Stimulated activated CD8-positive, alpha-beta memory T cell treated with anti-CD3 and anti-CD28 coated beads, Interleukin-4, amount 100 ng/mL, for 4 hours (primary cell): ENCODE measurements at places on chromosomes 3 and 15.

GRCh38 chr3:21041621-21042020, 709.4 kb downstream of the ZNF385D start:
- no peak for DNase-seq

DNA sequence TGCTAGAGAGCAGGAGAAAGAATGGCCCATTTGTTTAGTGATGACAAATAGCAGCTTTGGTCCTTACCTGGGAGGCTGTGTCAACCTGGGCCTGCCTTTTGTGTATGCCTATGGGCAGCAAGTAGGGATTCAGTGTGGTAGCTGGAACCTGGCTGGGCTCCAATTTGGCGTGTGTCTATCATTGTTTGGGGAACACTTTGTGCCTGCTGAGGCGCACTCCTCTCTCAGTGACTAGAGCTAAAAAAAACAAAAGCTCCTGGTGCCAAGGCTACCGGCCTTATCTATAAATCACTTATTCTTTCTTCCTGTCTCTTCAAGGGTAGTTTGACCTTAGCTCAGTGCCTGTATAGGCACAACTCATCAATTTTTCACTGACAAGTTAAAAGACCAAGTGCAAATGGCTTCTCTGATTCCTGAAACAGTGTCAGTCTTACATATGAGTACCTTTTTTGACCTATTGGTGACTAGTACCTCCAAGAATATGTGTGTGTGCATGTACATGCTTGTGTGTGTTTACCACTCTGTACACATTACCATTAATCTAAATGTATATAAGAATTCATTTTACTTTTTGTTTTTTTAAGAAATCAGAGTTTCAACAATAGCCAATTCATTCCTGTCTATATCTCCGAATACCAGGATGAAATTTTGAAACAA, 54.6 kb downstream of the GMNC start:
- DNase-seq: no peak

GRCh38 chr3:165749821-165750220, 87.4 kb downstream of the BCHE start:
- no peak for DNase-seq

GRCh38 chr3:139307072-139307491, 36.7 kb upstream of the MRPS22 start:
- no peak for DNase-seq

- no peak for DNase-seq
These were observed 40.7 kb upstream of the SCN5A start for GRCh38 chr3:38690185-38690584.

DNA sequence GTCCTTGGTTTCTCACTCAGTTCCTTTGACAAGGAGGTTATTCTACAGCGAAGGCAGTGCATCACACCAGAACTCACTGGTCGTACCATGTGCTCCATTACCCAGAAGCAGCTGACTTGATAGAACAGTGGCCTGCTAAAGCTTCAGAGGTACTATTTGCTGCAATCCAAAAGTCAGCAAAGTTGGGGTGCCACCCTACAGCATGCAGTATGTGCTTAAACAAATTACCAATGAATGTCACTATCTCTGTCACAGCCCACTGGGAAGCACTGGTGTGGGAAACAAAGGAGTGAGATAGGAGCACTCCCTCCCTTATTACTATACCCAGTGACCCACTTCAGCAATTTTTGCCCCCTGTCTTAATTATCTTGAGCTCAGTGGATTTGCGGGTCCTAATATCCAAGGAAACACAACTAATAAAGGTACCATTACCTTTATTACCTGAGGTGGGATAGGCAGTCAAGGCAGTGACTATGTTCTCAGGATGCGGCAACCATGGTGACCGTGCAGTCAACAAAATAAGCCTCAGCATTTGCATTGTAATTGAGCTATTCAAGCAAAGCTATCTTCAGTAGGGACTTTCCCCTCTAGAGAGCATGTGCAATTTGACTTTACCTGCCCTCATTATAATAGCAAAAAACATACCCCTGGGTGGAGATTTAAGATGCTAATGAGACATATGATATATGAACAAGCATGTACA, 199.4 kb downstream of the OCA2 start:
- no peak for DNase-seq

DNA sequence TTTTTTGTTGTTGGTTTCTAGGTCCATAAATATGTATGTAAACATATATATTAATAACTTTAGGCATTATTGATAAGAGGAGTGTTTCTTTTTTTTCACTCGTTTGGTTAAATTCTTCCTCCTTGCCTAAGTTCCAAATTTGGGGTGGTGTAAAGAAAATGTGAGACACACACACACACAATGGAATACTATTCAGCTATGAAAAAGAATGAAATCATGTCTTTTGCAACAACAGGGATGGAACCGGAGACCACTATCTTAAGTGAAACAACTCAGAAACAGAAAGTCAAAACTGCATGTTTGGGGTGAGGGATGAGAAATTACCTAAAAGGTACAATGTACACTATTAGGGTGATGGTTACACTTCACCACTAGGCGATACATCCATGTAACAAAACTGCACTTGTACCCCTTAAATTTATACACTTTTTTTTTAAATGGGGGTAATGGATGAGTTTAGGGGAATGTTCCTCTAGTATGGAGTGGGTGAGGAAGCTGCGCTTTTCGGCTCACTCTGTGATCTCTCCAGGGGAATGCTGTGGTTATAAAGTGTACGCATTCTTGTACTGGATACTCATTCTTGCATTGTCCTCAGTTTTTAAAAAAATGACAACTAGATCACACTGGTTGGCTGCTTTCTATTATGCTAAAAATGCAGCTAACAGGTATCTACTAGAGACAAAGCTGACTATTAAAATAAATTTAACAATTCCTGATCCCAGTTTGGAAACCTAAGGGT, 50.8 kb upstream of the PPARG start:
- DNase-seq: no peak

GRCh38 chr3:2908693-2909351, 201.4 kb downstream of the IL5RA start:
- no peak for DNase-seq

- no peak for DNase-seq
These were observed 47.7 kb downstream of the PXYLP1 start for GRCh38 chr3:141279077-141279967.

- DNase-seq: no peak
These were observed 100.6 kb downstream of the CHSY1 start for GRCh38 chr15:101151288-101151687.

DNA sequence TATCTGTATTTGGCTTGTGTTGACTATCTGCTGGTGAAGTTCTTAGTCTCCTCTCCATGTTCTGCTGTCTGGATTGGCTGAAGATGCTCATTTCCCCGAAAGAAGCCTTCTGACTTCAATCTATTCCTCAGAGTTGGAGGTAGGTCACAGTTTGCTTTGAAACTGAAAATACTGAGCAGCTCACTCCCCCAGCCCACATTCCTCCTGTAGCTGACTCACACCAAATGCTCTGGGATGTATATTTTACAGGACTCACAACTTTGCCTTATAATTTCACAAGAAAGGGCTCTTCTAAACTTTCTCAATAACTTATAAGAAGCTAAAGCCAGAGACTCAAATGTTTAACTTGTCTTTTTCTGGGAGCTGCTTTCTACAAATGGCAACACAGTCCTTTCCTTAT, 36.3 kb upstream of the SNX4 start:
- DNase-seq: no peak

DNA sequence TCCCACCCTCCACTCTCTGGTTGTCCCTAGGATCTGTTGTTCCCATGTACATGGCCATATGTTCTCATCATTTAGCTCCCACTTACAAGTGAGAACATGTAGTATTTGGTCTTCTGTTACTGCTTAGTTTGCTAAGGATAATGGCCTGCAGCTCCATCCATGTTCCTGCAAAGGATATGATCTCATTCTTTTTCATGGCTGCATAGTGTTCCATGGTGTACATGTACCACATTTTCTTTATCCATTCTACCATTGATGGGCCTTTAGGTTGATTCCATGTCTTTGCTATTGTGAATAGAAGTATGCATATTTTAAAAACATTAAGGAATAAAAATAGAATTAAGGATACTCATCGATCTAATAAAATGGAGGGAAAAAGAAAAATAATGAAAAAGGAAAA, 278.4 kb downstream of the MBNL1 start:
- DNase-seq: no peak

DNA sequence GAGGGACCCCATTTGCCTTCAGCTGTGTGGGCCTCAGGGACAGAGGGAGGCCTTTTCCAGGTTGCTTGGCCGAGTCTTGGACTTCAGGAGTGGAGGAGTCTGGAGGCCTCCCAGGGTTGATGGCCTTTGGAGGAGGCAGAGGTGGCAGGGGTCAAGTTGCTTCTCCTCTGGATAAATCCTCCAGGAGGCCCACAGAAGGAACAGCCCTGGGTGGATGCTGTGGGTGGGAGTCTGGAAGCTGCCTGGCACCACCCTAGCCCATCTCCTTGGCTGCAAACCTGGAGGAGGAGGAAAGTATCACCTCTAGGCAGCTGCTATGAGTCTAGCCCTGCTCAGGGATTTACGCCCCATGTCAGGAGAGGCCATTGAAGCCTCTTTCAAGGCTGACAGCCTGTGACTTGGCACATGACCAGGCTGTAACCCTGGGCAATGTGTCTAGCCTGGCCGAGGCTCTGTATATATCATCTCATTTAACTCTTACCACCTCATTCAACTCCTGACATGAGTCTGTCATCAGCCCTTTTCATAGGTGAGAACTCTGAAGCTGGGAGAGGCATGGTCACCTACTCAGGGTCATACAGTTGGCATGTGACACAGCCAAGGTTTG, 2.9 kb upstream of the PRKCD start:
- DNase-seq: no peak

GRCh38 chr15:65423150-65423975, 616 bp upstream of the IGDCC4 start:
- no peak for DNase-seq

DNA sequence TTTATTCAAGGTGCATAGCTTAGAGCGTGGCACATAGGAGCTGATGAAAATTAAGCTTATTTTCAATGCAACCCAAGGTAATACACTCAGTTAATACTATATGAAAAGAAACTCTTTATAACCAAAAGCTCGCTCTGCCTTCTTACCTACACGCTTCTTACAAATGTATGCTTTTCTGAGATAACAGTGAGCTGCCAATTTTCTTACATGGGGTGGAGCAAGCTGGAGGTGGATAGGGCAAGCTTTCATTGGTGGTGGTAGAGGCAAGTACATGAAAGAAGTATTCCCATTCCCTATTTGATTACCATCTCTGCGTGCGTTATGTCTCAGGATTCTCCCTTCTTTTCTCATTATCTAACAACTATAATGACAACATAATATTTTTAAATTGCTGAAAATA, 8.9 kb downstream of the DZIP3 start:
- no peak for DNase-seq

DNA sequence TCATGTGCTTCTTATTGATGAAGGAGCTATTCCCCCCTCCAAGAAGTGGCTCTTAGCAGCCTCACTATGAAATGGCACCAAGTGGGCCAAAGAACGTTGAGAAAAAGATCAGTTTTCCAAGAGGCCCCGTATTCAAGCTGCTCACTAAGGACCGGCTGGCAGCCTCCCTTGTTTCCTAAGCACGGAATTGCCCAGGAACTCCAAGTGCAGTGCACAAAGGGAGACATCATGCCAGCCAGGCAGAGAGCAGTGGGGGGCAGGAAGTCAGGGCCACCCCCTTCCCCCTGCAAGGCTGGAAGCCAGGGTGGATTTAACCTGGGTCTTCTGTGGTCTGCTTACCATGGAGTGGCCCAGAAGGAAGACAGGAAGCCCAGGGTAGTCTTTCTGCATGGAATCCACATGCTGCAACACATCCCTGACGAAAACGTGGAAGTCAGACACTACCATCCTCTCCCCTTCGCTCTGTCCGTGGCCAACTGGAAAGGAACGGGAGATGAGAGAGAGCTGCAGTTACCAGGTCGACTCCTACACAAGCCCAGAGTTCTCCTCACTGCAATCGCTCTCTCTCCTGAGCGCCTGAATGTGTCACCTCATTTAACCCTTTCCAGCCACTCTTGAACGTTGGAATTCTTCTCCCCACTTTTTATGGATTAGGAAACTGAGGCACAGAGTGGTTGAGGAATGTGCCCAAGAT, 49.5 kb downstream of the ABTB1 start:
- no peak for DNase-seq

DNA sequence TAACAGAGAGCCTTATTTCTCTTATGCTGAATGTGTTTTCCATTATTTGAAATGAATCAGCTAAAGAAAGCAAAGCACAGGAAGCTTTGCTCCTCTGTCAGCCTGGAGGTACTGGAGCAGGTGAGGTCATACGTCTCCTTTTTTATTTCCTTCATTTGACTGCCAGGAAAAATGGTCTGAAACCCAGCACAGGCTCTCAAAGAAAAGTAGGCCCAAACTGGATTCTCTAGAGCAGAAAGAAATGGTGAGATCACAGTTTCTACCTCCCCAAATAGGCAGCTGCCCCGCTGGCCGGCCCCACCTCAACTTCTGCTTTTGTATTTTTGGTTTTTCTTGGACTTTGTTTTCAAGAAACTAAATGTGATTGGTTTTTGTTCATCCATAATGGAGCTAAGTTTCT, 95.1 kb downstream of the RPL39L start:
- DNase-seq: no peak

GRCh38 chr3:31294430-31295149, 238.1 kb upstream of the STT3B start:
- DNase-seq: no peak

DNA sequence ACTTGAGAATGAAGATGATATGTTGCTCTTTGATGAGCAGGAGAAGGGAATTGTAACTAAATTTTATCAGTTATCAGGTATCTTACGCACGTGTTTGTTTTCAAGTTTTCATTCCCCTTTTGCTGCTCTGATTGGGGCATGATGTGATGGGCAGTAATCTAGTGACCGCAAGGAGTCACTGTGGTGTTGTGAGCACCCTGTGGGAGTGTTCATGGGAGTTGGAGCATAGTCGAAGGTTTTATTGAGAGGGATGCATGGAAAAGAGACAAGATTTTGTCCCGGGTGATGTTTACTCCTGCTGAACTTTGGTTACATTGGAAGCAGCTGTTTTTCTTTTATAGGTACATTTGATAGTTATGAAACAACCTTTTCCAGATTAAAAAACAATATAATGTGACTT, 2.1 kb downstream of the FAN1 start:
- no peak for DNase-seq

GRCh38 chr15:48966595-48967301, 3.0 kb upstream of the SHC4 start:
- DNase-seq: peak; percentile 18

DNA sequence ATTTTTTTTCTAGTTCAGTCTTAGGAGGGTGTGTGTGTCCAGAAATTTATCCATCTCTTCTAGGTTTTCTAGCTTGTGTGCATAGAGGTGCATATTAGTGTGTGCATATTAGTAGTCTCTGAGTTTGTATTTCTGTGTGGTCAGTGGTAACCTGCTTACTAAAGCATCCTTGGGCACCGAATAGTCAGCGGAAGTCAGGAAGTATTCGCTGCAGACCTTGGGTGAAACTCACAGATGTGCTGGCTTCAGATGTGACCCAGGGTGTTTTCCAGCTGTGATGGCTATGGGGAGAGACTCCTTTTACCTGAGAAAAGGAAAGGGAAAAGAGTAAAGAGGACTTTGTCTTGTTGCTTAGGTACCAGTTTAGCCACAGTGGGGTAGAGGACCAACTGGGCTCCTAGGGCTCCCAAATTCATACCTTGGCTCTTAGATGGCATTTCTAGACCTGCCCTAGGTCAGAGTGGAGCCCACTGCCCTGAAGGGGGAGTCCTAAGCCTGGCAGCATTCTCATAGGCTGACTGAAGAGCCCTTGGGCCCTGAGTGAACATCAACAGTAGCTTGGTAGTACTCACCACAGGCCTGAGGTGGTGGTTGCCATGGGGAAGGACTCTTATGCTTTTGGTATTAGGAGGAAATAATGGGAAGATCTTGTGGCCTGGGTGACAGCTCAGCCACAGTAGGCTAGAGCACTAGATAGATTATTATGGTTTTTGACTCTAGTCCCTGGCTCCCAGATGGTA, 286.0 kb upstream of the ZPLD1 start:
- DNase-seq: no peak

- no peak for DNase-seq
These were observed 63.2 kb downstream of the PDE8A start for GRCh38 chr15:85044894-85045293.
